ENCODE measurements at places on chromosomes 6 and 20. TPM values are rescaled to one million over a fixed set of nuclear protein-coding genes. Genes with fewer than 3 reads are reported as not detected.

PHF3 gene
- total RNA-seq, result 35.3 TPM

MUCL3 gene
- not detected for total RNA-seq

ENPP5 gene
- 6.9 TPM for total RNA-seq

UBE2C gene
- total RNA-seq, result 0.73 TPM

SAMD5 gene
- 2.1 TPM for total RNA-seq

THEMIS gene
- total RNA-seq, result 0.97 TPM

IL17F gene
- not detected for total RNA-seq

MRS2 gene
- 43.4 TPM for total RNA-seq

GABRR1 gene
- total RNA-seq, result not detected

CST5 gene
- not detected for total RNA-seq

SPATS1 gene
- total RNA-seq, result not detected

TRAM2 gene
- total RNA-seq, result 14.1 TPM

- DNase-seq, result no peak
These were observed 90.8 kb downstream of the ZNF217 start for GRCh38 chr20:53502820-53503219.

GRCh38 chr20:32752458-32753250 is 9.4 kb upstream of the COMMD7 start:
- DNase-seq, result no peak

GRCh38 chr6:157386023-157386422 is 5.0 kb downstream of the ZDHHC14 start:
- DNase-seq, result no peak

GRCh38 chr20:21208999-21209398 is 83.1 kb downstream of the KIZ start:
- DNase-seq, result no peak

GRCh38 chr6:142459271-142459670 is 157.5 kb downstream of the ADGRG6 start:
- DNase-seq, result no peak

DNA sequence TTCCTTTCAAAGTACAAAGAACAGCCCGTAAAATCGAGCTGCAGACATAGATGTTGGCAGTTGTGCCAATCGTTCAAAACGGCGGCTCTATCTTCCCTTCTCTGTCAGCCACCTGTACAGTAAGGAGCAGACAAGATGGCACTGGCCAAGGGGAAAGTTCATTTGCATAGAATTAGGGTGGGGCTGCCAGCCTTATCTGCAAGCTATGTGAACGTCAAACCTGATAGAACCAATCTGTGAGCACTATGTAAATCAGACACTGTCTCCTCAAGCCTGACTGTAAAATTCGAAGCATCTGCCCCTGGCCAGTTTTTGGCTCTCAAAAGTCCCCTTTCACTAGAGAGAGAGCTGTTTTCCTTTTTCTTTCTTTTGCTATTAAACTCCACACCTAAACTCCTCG is 374.5 kb downstream of the EPM2A start:
- DNase-seq, result no peak

GRCh38 chr6:83463886-83464285 is 33.0 kb upstream of the ME1 start:
- no peak for DNase-seq

GRCh38 chr20:22005535-22005934 is 300.1 kb downstream of the PAX1 start:
- DNase-seq, result no peak

DNA sequence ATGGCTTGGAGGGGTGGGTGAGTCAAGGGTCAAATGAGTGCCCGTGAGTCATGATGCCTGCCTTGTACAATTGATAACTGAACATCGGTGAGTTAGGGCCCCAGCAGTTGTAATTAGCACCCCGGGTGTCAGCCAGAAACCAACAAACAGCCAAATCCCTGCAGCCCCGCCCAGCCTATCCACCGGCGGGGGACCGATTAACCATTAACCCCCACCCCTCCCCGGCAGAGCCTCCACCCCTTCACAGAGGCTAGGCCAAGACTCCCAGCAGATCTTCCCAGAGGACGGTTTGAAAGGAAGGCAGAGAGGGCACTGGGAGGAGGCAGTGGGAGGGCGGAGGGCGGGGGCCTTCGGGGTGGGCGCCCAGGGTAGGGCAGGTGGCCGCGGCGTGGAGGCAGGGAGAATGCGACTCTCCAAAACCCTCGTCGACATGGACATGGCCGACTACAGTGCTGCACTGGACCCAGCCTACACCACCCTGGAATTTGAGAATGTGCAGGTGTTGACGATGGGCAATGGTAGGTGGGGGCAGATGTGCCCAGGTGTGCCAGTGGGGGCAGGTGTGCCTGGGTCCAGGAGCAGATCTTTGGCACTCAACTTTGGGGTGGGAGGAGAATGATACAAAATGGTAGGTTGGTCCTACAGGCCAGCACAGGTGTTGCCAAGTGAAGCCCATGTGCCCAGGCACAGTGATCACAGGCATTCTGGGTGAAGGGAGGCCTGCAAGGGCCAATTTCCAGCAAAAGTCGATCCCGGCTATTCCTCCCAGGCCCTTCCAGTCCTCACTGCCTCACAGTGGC is 45.7 kb downstream of the HNF4A start:
- no peak for DNase-seq

- no peak for DNase-seq
These were observed 683.0 kb upstream of the ADGRB3 start for GRCh38 chr6:67952121-67952520.

DNA sequence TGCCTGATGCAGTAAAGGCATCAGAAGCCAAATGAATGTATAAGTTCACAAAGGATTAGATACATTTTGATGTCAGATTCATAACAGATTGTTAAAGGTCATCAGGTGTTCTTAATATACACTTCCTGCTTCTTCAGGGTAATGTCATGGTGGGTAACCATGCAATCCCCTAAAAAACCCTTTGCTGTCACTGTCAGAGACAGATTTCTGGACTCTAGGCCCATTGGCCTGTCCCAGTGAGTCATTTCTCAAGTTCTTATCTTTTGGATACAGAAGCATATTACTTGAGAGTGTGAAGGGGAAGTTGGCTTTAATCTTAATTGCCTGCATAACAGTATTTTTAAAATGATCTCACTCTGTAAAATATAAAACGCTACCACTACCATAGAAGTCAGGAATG is 895.6 kb upstream of the MAP3K7 start:
- DNase-seq, result no peak

DNA sequence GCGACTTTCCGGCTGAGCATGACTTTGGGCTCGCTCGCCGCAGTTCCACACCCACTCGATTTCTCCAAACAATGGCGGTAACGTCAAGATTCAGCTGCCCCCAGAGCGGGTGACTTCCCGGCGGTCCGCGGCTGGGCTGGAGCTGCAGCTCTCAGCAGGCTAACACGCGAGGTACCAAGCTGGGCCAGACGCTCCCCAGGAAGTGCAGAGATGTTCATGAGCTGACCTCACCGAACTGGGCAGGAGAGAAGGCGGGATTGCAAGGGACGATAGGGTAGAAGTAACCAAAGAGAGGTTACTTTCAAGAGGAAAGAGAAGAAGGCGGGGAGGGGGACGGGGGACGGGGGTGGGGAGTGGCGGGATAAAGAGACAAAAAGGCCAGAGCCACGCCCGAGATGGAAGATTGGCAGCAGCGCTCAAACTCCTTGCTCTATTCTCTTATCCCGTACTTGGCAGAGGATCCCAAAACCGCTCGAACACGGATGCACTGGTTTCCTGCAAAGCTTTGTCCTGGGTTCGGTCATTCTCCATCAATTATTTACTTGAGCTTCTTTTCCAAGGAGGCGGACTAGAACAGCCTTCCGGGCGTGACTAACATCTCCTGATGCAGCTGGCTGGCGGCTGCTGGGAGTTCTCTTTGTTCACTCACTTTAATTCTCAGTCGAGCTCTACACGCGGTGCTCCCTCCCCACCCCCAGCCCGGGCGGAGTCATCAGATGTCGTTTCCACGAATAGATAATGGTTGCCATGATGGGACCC is at the start of gene MTCL3:
TSS of gene MTCL3 (minus strand) at position 626 of the 759 bp plus-strand sequence.
- DNase-seq, result no peak

DNA sequence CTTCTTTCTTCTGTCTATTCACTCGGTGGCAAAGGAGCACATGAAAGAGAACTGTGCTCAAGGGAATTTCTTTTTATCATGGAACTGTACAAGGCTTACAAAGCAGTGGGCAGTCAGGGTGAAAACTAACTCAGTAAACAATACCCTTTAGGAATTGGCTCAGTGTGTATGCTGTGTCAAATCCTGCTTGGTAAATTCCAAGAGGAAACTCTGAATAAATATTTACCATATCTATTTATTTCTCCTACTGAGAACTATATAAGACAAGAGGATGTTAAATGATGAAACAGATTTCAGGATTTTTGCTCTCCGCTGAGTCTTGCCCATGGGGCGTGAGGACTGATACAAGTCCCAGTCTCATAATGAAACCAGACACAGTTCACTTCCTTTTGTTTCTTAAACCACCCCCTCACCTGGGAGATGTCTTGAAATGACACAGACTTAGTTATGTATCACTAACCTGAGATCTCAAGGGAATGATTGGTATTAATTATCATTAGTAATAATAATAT is 188.8 kb downstream of the BACH2 start:
- no peak for DNase-seq

DNA sequence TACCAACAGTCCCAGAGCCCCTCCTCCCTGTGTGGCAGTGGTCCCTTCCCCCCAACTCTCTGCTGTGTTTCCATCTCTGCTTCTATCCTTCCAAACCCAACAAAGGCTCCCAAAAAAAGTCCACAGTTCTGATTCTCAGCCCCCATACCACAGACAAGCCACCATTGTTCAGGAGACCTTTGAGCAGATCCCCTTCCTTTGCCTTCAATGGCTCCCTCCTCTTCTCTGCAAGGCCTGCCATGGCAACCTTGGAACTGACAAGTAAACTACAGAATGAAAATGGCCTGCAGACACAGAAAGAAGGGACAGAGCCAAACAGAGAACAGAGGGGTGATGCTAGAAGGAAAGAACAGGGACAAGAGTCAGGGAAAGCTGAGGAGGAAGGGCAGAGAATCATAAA is 23.2 kb downstream of the OR2H2 start:
- no peak for DNase-seq

DNA sequence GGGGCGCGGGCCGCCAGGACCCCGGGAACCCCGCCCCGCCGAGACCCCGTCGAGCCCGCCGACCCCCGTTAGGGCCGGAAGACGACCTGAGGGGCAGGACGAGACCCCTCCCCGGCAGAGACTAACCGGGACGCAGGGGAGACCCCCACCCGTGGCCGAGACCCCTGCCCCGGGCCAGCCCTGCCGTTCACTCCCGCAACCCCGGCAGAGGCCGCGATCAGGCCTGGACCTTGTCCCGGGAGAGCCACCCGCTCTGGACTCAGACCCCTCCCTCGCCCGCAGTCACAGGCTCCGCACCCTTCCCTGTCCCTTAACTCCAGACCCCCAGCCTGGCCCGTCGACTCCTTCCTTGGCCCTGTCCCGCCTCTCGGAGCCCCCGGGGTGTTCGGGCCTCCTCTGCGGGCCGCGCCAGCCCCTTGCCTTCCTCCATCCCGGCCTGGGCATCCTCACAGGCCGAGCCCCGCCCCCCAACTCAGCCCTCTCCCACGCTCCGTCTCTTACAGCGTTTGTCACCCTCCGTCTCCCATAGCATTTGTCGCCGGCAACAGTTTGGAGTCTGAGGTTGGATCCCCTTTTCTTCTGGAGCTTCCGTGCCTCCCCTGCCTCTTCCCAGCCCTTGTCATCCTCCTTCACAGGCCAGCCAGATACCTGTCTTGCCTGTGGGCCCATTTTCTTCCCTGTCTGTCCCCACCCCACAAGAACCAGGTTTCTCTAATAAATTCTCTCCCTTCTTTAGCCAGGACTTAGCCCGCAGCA is 569 bp downstream of the TCEA2 start:
- DNase-seq, result no peak

DNA sequence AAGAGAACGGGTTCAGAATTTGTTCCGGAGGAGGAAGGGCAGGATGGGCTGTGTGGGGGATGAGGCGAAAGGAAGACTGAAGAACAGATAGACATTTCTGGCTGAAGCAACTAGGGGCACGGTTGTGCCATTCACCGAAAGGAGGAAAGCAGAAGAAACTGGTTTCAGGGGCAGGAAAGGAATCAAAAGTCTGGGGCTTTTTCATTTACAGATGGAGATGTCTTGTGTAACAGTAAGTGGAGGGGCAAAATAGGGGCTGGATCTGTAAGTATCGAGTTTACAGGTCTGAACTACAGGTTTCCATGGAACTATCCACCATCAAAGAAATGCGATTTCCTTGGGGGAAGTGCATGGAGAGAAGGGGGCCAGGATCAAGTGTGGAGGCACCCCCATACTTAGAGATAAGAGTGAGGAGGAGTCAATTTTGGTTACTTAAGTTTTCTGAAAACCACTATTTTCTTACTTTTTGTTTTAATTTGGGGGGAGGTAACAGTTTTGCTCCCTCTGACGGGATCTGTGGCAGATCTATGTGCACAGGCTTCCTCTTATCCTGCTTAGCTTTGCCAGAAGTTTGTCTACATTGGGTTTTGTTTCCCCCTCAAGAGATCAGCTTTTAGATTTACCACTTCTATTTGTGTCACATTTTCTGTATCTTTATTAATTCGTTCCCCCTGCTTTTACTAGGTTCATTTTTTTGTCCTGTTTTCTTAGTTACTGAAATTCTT is 120.1 kb downstream of the SLC23A2 start:
- DNase-seq, result no peak

GRCh38 chr6:52820198-52820597 is 16.6 kb upstream of the GSTA1 start:
- DNase-seq, result no peak

GRCh38 chr20:61203320-61203719 is 48.7 kb upstream of the CDH4 start:
- DNase-seq, result no peak

DNA sequence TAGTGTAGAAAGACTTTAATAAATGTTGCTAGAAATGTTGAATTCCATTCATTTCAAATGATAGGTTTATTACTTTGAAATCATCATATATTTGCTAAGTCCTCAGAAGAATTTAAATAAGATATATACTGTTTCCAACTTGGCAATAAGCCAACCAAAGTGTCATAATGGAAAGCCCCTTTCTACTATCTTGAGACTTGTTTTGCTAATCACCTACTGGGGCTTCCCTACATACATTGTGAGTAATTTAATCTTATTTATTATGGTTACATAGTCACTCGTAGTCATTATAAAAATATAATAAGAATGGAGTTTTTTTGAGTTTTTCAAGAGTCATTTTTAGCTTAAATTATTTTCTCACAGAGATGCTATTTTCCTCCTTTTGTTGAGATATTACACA is 20.7 kb downstream of the COL19A1 start:
- DNase-seq, result no peak

GRCh38 chr6:89952105-89952671 is 57.9 kb downstream of the GJA10 start:
- DNase-seq, result no peak

DNA sequence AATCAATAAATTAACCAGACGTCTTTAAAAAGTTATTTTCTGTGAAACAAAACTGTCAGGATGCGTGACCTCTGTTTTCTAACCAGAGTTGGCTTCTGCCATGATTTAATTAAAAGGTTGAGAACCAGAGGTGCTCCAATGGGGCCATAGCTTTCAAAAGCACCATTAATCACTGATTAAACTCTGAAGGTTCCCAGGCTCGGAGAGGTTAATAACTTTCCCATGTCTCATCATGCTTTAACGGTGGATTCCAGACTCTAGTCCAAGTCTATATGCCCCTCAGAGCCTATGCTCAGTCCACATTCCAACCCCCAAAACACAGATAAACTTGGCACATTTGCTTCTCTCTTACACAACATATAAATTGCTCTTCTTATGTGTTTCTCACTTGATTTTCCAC is 95.5 kb downstream of the SNAP91 start:
- no peak for DNase-seq
